H54 (cell line): ENCODE measurements at places on chromosomes 2 and 18.

GRCh38 chr2:119435081-119435952 lies 3.7 kb downstream of the TMEM37 start:
- no peak for DNase-seq

DNA sequence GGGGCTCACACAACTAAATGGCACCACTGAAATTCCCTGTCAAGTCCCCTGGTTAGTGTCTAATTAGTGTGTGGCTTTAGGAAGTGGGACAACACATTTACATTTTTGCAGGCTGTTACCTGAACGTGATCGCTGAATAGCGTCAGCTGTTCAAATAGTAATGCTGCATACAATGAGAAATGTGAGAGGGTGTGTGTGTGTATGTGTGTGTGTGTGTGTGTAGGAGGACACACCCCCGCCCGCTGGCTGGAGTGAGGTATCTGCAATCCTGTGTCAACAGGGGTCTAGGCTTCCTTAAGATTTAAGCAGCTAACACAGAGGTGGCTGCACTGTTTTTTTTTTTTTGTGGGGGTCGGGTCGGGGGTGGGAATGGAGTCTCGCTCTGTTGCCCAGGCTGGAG lies 4.8 kb upstream of the LYPD6B start:
- no peak for DNase-seq

DNA sequence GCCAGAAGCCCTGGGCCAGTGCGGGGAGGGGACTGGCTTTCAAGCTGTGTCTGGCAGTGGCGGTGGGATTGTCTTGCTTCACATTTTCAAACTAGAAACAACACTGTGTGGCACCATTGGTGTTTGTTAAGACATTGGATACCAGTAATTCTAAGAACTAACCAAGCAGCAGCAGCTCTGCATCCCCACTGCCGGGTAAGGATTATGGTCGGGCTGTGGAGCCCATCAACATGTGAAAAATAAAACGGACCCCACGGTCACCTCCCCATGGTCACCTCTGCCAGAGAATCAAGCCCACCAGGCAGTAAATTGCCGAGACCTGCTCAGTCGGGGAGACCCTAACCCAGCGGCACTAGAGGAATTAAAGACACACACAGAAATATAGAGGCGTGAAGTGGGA lies 65.3 kb downstream of the C18orf63 start:
- DNase-seq: no peak

- DNase-seq: no peak
Observed at GRCh38 chr2:72261076-72261475, 113.4 kb upstream of the CYP26B1 start.

- DNase-seq: no peak
Observed at GRCh38 chr18:37442477-37442876, 123.1 kb downstream of the CELF4 start.
